Stimulated activated CD4-positive, alpha-beta T cell treated with anti-CD3 and anti-CD28 coated beads, TNF-alpha, amount 100 ng/mL, for 24 hours (primary cell): ENCODE measurements at places on chromosomes 12 and 14.

- no peak for DNase-seq
These were observed 72.9 kb downstream of the LMNTD1 start for GRCh38 chr12:25480145-25480544.

DNA sequence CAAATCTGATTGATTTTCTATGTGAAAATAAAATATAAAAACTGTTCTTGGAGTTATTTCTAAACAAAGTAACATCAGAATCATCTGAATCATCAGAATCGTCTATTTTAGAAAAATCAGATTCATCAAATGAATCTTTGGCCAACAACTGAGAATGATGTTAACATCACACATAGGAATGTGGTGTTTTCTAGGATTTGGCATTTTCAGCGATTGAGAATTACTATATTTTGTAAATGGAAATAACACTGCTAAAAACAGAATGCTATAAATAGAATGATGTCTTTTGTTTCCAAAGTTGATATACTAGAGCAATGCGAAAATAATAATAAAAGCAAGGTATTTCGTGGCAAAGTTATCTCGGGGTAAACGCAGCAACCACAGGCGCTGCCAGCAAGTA lies 73.9 kb upstream of the EVL start:
- no peak for DNase-seq

GRCh38 chr14:84937016-84937415 lies 592.9 kb upstream of the FLRT2 start:
- DNase-seq = no peak

GRCh38 chr14:33602396-33602795 lies 348.5 kb downstream of the EGLN3 start:
- no peak for DNase-seq

- DNase-seq = no peak
These were observed 5.7 kb upstream of the SUSD6 start for GRCh38 chr14:69605738-69606137.

DNA sequence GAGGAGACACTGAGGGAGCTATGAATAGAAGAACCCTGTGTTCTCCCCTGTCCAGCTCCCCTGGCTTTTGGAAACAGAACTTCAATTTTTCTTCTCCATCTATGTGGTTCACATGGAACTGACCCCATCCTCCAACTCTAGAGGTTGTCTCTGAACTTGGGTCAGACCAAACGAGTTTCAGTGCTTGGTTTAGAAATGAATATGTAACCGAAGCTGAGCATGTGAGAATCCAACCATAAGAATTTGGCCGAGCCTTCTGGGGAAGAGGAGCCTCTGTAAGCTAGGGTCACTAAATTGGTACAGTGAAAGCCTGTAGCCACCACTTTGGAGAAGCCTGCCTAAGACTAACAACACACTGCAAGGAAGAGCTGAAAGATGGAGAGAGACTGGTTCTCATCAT lies 464.4 kb downstream of the ZFP36L1 start:
- DNase-seq = no peak

GRCh38 chr12:5171701-5172100 lies 128.0 kb downstream of the KCNA5 start:
- no peak for DNase-seq

DNA sequence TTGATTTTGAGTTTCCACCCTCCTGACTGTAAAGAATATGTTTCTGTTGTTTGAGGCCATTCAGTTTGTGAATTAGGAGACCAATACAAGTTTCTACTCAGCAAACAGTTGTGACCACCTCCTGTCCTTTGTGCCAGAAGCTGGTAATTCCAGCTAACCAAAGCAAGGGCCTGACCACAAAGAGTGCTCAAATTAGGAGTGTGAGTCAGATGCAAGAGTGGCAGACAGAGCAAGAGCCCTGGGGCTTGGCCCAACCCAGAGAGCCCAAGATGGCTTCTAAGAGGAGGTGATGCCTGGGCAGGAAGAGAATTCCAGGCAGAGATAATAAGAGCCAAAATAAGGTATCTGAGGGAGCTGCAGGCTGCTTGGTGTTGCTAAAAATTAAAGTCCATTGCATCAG lies 77.7 kb upstream of the C14orf132 start:
- no peak for DNase-seq

GRCh38 chr12:108587826-108588225 lies 10.1 kb downstream of the TMEM119 start:
- no peak for DNase-seq

DNA sequence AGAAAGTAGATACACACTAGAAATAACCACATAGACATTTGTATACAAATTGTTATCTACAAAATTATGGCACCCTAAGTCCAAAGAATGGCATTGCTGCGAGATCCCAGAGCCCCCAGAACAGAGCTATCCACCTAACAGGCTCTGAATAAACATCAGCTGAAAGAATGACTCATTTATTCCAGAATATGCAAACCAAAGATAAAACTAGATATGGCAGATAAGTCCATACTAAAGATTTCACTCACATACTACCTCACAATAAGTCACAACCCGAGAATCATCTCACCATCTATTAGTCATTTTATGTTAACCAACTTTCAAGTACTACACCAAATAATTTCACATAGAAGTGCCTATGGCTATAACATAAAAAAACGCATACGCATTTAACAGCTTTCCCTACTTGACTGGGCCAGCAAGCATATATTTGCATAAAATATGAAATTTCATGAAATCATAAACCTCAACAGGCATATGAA lies 5.6 kb downstream of the CNIH1 start:
- peak; percentile 3 for DNase-seq

DNA sequence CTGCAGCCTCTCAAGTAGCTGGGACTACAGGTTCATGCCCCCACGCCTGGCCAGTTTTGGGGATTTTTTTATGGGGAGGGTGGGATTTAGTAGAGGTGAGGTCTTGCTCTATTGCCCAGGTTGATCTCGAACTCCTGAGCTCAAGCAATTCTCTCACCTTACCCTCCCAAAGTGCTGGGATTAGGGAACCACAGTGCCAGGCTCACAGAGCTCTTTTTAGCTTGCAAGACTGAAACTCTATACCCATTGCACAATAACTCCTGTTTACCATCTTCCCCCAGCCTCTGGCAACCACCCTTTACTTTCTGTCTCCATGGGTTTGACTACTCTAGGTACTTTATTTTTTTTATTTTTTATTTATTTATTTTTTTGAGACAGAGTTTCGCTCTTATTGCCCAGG lies 25.7 kb upstream of the CDK17 start:
- no peak for DNase-seq

DNA sequence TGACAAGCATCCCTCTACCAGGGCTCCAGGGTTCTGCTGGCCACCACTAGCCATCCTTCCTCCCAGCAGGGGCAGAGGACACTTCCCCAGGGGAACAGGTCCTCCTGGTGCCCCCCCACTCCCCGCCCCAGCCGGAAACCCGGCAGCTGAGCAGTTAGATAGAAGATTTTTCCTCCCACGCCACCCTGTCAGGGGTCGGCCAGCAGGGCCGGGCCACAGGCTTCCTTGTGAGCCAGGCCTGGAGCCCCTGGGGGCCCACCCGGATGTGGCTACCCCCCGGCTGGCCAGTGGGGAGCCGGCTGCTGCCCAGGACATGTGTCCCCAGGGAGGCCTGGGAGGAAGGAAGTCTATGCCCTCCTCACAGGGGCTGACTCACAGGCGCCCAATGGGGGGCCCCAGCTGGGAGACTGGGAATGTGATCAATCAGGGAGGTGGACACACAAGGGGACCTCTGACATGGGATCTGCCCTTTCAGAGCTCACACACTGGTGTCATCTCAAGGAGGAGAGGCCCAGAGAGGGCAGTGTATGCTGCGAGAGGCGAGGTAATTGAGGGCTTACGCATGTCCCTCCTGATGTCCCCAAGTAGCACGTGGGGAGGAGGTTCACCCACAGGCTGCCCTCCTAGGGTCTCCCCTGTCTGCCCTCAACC lies 4.2 kb downstream of the SH2B3 start:
- DNase-seq = no peak

GRCh38 chr14:62792578-62792977 lies 252.7 kb downstream of the KCNH5 start:
- DNase-seq = no peak

DNA sequence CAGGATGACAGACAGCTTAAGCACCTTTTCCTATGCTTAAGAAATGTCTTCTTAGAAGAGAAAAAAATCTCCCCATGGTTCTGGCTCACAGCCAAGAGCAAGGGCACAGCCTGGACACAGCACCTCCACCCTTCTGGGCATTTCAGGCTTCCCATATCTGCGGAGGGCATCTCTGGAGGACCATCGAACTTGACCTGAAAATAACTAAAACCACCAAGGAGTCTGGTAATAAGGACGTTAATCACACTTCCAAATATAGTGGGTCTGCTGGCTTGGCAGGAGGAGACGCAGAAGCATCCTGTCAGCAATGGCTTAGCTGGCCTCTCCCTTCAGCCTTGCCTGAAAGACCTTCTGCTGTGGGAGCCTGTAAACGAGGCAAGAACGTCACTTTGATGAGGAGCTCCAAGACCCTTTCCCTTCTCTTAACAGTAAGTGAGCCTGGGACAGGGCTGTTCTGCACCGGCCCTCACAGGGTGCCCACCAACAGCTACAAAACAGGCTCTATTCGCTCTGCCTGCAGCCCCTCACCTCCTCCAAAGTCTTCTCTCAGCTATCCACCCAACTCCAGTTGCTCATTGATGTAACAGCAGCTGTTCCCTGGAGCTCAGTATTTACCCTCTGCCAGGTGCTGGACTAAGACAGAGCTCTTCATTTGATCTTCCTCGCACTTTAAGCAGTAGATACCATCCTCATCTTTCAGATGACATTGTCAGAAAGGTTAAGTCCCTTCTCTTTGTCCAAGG lies 13.2 kb downstream of the SETD3 start:
- DNase-seq = no peak

DNA sequence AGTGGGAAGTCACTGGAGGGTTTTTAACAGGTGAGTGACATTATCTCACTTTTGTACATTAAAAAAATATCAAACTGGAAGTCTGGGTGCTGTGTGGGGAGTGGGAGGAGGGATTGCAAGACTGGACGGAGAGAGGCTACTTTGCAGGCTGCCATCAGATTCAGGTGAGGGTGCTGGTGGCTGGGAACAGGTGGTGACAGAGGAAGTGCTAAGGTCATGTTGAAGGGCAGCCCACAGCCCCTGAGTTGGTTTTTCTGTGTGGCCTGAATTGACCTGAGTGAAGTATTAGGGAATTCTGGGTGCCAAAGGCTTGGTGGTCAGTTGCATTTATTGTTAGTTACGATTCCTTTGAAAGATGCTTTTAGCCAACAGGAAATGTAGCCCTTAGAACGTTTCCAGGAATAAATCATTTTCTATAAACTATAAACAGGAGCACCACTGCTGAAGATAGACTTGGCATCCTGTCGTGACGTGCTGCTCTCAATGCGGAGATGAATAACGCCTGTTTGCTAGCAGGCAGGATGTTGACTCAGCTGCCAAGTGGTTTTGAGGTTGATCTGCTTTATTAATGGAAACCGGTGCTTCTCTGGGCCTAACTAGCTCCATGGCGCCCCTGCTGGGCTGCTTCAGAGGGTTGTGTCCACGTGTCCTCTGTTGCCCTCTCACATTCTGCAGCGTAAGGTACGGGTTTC lies 707.5 kb upstream of the TMEM132C start:
- peak; percentile 58 for DNase-seq

DNA sequence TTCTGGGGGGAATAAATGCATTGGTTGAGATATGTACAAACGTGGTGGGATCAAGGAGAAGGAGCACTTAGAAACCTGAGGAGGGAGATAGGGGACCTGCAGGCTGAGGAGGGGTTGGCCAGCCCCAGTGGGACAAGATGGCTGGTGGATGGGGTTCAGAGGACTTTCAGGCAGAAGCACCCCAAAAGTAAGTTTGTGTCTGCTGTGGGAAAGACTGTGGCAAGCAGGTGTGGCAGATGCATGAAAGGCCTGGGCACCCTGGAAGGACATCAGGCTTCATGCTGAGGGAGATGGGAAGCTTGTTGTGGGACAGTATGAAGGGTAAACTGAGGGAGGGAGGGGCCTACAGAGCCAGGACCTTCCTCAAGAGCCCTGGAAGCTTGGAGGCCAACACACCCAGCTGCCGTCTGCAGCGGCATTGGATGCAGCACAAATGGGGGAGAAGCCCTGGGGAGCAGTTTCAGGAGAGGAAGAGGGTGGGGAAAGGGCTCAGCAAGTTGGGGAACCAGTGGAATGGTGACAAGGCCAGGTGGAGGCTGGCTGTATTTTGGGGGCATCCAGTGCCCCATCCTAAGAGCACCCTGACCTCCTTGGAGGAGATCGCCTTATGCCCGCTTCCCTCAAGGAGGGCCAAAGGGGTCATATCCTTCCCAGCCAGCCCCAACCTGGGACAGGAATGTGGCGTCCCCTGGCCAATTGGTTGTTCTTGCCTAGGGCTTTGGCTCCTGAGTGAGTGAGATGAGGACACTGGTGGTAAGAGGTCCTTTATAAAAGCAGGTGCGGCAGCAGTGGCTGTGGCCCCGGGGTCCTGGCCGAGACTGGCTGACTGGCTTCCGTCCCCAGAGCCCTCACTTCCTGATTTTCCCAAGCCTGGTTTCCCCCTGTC lies 20.7 kb downstream of the NFKBIA start:
- no peak for DNase-seq

DNA sequence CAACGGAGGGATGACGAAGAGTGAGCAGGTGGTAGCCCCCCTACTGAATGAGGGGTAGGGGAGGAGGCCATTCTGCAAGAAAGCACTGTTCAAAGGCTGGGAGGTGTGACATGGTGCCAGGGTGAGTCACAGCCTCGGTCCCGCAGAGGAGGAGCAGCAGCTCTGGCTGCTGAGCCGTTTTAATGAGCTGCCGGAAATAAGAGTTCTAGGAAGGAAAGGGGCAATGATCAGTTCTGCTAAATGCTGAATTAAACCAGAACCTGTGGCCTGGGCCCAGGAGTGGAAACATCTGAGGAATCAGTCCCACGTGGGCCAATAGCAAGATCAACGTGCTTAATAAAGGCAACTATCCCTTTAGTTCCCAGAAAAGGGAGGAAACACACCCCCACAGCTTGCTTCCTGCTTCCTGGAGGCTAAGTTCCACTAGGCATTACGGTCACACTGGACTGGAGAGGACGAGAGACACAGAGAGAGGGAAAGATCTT lies 3.6 kb downstream of the ABCD4 start:
- DNase-seq = no peak

DNA sequence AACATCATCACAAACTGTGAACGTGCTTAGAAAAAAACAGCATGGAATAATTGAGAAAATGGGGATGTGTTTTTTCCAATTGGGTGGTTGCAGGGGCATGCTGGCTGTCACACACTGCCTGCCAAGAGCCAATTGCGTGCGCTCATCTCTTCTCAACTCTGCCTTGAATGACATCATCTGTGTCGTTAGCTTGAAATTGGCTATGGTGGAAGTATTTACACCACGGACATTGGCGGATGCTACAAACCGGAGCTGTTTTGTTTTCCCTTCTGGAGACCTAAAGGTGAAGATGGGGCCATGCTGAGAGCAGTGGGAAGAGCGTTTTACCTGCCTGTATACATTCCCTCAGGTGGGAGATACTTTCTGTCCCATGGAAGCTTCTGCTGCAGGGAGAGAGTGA lies 71.5 kb downstream of the PRMT8 start:
- no peak for DNase-seq

DNA sequence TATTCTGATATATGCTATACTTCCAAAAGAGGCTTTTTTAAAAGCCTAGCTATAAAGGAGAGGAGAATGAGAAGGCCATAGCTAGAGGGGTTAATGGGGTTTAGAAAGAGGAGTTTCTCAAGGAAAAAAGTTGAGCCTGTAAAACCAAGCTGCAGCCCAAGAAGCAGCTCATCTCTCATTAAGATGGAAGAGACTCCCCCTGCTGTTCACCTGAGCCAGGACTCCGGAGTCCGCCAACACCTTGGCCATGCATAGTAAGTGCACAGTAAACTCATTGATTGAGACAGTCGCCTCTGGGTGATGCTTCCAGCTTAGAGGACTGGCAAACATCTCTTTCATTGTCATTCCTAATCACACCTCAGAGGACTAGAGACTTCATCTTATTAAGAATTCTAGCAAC lies 46.2 kb downstream of the ANO2 start:
- no peak for DNase-seq

GRCh38 chr12:52965337-52965731 lies 16.4 kb downstream of the KRT18 start:
- no peak for DNase-seq
